T-helper 1 cell (primary cell): ENCODE measurements at places on chromosomes 5 and 9.

GRCh38 chr9:129145316-129145715 lies 32.7 kb downstream of the IER5L start:
- DNase-seq = no peak

DNA sequence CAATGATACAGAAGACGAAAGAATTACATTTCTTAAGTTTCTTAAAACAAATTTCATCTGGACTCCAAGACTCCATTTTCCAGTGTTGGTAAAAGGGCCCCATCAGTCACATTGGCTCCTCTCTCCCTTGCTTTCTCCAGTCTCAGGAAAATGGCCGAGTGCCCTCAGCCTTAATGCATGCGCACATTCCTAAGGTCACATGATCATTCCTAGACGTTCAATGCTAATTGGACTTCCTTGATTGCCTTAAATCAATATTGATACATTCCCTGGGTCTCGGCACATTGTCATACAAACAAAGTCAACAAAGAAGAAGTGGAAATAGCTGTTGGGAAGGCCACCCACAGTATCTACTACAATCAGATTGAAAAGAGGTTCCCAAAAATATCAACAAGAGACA lies 413.6 kb upstream of the GRAMD2B start:
- no peak for DNase-seq

- DNase-seq = no peak
Observed at GRCh38 chr5:163619951-163620350, 114.5 kb downstream of the MAT2B start.

DNA sequence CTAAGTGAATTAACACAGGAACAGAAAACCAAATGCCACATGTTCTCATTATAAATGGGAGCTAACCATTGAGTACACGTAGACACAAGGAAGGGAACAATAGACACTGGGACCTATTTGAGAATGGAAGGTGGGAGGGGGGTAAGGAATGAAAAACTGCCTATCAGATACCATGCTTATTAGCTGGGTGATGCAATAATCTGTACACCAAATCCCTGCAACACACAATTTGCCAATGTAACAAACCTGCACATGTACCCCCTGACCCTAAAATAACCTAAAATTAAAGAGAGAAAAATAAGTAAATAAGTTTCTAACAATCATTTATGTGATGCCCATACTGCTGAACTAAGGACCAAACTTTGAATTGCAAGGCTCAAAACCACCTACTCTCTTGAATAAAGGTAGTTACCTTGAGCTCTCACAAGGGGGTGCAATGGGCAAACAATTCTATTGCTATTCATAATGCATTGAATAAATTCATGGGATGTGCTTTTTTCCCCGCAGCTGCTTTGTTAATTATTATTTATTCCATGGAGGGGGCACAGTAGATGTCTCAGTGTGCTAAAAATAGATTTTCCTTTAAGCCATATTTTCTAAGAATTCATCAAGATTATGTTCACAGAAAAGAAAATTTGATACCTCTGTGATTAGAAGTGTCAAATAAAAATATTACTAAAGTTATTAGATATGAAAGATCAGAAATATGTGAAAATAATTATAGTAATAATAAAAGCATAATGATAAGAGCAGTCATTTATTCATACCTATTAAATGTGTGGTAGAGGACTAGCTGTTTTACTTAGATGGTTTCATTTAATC lies 76.2 kb upstream of the PTPN3 start:
- DNase-seq = no peak

DNA sequence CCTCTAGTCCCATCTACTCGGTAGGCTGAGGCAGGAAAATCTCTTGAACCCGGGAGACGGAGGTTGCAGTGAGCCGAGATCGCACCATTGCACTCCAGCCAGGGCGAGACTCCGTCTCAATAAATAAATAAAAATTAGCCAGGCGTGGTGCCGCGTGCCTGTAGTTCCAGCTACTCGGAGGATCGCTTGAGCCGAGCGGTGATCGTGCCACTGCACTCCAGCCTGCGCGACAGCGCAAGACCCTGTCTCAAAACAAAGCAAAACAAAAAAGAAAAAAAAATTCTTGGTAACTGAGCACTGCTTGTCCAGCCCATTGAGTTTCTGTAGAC lies 710 bp upstream of the WDR55 start:
- no peak for DNase-seq

DNA sequence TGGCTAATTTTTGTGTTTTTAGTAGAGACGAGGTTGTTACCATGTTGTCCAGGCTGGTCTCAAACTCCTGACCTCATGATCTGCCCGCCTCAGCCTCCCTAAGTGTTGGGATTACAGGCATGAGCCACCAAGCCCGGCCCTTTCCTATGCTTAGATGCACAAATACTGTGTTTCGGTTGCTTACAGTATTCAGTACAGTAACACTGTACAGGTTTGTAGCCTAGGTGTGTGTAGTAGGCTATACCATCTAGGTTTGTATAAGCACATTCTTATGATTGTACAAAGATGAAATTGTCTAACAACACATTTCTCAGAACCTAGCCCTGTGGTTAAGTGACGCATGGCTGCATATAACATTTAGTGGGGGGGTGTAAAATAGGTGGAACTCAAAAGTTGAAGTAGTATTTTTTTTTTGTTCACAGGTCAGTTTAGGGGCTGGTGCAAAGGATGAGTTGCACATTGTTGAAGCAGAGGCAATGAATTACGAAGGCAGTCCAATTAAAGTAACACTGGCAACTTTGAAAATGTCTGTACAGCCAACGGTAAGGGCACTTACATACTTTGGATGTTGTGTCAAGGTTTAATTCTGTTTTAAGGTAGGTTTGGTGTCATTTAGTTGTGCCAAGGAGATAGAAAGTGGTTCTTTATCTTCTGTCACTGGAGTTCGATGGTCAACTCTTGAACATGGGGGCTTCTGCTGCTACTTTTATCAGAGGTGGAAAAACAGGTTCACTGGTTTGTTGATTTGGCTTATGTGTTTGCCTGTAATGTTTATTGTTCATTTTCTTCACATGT lies 3.4 kb downstream of the NPM1 start:
- no peak for DNase-seq

GRCh38 chr5:38424148-38425060 lies 132.0 kb downstream of the LIFR start:
- DNase-seq = no peak

DNA sequence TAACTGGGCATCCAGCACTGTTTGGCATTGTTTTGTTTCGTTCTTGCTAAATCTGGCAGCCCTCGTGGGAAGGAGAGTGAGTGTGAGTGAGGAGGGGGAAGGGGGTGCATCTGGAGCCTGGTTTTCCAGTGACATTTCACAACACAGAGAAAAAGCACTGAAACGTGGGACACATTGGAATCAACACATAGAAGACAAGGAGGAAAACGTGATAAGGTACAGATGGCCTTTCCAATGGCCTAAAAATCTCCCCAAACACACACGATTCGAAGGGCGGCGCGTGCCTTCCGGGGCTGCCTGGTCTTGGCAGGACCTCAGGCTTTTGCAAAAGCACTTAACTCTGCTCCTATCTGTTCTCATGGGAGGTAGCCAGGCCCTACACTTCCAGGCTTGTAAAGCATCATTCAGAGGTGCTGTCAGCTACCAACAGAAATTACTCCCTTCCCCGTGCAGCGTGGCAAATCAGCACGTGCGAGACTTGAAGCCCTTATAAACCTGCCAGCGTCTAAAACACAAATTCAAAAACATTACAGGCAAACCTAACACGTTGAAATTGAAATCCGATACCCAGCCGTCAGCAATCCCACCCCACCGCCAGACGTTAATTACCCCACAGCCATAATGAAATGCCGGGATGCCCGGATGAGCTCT lies 129.4 kb downstream of the OLFM1 start:
- no peak for DNase-seq

DNA sequence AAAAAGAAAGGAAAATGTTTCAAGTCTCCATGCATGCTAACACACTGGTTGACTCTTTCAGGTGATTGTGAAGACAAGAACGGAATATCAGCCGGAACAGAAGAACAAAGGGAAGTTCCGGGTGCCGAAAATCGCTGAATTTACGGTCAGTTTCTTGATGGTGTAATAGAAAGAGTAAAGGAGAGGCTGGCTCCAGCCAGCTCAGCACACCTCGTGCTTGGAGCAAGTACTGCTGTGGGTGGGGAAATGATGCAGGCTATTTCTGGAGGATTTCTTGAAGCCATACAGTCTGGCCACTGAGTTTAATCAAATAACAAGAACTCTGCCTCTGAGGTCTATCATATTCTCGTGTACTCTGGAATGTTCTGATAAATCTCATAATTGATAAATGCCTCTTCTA lies 18.7 kb downstream of the NSG2 start:
- no peak for DNase-seq

GRCh38 chr5:96279801-96280542 lies 153.1 kb downstream of the PCSK1 start:
- DNase-seq = no peak

- no peak for DNase-seq
Observed at GRCh38 chr5:872301-872700, 20.3 kb downstream of the BRD9 start.

GRCh38 chr9:3768712-3769457 lies 243.1 kb upstream of the RFX3 start:
- DNase-seq = no peak

DNA sequence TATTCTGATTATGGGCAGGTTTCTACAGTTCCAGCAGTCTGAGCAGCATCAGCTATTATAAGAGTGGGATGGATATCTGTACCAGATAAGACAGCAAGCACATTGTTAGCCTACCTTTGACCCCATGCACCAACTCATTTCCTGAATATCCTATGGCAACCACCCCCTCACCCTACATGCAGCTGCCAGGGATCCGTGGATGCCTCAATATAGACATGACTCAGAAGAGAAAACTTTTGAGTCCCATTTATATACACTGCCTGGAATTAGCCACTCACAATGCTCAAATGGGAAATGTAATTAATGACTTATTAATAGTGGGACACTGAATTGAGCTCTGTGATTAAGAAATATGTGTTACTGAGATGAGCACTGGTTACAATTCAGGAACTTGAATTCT lies 124.4 kb downstream of the SSBP2 start:
- no peak for DNase-seq

GRCh38 chr5:55564721-55565120 lies 30.0 kb upstream of the PLPP1 start:
- no peak for DNase-seq

DNA sequence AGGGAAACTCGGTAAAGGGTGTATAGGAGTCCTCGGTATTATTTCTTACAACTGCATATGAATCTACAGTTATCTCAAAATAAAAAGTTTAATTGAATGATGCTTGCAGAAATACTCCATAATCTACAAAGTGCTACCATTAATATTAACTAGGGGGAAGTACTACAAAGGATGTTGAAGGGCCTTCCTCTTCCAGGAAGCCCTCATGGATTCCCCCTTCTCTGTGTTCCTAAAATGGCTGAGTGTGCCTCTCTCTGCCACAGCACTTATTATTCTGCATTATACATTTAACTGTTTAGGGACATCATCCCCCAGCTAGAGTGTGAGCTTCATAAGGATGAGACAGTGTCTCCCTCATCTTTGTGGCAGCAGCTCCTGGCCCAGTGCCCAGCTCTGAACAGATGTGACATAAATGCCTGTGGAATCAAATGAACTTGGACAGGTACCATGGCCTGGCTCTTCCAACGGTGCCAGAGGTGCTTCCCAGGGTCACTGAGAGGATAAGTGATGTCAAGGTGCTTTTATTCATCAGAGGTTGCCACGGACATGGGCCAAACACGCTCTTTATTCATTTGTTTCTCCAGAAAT lies 99.5 kb downstream of the PAX5 start:
- DNase-seq = no peak

DNA sequence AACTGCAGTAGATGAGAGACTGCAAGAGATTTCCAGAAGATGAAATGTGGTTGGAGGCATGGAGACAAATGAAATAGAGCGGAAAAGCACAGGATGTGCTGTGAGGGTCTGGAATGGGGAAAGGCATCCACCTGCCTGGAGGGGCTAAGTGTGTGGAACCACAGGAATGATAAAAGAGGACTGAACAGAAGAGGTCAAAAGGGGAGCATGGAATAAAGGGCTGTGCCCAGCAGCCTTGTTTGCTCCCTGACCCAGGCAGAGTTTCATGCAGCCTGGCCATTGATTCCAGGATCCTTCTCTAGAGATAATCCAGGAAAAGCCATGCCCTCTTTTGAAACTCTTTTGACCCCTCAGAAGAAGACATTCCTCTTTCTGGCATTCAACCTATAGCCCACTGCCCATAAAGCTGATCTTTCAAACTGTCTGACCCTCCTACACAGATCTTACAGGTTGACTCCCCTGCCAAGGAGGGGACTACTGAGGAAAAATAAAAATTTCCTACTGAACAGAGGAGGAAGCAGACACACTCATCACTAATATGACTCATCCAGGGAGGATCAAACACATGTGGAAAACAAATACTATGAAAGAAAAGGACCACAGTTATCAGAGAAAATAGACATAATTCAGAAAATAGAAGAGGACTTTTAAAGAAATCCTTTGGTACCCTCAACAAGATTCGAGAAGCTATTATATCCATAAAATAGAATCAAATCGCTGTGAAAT lies 273.5 kb upstream of the PCSK5 start:
- DNase-seq = no peak

GRCh38 chr9:100937382-100937781 lies 91.1 kb upstream of the PLPPR1 start:
- no peak for DNase-seq

- no peak for DNase-seq
Observed at GRCh38 chr5:10511741-10512640, 51.9 kb upstream of the ANKRD33B start.

DNA sequence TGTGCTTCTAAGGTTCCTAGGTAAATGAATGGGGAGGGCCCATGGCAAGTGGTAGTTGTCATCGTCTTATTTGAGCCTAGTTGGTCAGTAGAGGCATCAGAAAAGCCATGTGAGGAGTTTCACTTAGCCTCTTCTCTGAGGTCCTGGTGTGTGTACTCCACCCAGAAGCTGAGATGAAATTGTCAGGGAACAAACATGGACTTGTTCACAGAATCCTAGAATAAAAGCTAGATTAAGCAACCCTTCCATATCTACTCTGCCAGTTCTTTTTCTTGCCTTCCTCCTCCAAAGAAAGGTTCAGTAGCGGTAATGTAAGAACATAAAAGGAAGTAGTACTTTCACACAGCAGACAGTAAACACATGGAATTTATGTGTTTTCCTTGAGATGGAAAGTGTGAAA lies 70.4 kb downstream of the ARHGAP26 start:
- DNase-seq = no peak

DNA sequence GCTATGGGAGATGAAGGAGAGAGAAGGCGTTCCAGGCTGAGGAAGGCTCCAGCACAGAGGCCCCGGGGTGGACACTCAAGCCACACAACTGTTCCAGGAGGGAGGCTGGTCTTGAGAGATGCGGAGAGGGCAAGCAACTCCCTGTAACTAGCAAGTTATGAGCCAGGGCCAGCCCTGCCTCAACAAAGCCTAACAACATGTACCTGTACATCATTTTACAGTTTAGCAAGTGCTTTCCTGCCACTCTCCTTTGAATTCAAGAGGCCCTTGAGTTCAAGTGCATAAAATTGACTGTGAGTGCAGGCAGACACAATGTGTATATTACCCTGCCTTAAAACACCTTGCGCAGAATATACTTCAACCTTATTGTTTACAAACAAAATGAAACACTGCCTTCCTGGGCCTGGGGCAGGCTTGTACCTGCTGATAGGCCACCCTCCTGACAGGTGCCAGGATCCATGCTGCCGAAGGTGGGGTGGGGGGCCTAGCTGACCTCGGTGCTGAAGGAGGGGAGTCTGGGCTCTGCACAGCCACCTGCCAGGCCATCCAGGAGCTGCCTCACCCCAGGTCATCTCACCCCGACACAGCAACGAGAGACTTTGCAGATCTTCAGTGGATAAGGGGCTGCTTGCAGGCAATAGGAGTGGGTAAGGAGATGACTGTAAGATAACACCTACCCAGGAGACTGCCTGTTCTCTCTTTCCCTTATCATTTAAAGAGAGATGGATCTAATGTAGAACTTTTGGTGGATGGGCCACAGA lies 80.0 kb downstream of the PPARGC1B start:
- DNase-seq = no peak
